Stimulated activated CD8-positive, alpha-beta memory T cell treated with anti-CD3 and anti-CD28 coated beads, Interleukin-7, amount 100 ng/mL, for 1 hour (primary cell): ENCODE measurements at places on chromosomes 5 and 9.

- DNase-seq: no peak
These were observed 515.1 kb upstream of the TNC start for GRCh38 chr9:115633104-115633503.

- DNase-seq: no peak
These were observed 1.6 kb upstream of the BRINP1 start for GRCh38 chr9:119370816-119371215.

GRCh38 chr5:53161876-53162275 lies 52.3 kb upstream of the MOCS2 start:
- no peak for DNase-seq

- DNase-seq: no peak
These were observed 395.4 kb downstream of the EFNA5 start for GRCh38 chr5:107275333-107275732.
